ENCODE measurements at places on chromosomes 16 and 17.

- no peak for DNase-seq
Observed at GRCh38 chr17:15513058-15513791, 45.8 kb upstream of the CDRT4 start.

GRCh38 chr17:17685775-17686291, 4.6 kb downstream of the RAI1 start:
- DNase-seq: no peak

DNA sequence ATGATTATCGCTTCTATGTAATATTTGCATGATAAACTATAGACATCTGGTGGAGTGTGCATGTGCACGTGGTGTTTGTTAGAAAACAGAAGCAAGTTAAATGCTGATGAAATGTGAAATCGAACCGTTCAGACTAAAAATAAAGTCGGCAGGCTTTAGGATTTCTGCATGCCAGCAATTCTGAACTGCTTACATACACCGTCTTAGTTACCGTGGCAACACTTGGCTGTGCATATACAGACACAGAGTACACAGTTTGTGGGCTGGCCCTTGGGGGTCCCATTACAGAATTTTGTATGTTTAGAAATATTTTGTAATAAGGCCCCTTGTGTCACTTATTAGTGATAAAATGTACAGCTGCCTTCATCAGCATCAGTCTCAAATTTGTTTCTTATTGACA, 605.5 kb downstream of the RBFOX1 start:
- no peak for DNase-seq

DNA sequence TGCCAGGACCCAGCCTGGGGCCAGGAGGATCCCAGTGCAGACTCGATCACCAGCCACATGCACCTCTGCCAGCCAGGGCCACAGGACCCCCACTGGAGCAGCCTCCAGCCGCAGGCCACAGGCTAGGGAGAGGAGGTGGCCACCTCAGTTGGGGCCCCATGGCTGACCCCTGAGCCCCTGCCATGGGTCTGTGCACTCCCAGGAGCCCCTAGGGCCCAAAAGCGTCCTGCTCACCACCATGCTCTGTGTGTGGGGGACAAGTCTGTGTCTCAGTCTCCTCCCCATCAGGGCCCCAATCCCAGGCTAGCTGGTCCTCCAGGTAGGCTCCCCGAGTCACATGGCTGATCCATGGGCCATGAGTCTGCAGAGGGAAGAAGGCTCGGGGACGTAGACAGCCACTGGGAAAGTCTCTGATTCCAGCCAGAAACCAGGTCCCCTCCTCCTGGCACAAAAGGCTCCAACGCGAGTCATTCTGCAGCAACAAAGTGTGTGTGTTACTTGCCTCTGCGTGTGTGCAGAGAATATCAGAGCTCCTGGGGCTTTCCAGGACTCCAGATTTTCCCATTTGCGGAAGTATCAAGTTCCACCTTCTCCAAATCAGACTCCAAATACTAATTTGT, 6.1 kb upstream of the PRSS8 start:
- DNase-seq: no peak

DNA sequence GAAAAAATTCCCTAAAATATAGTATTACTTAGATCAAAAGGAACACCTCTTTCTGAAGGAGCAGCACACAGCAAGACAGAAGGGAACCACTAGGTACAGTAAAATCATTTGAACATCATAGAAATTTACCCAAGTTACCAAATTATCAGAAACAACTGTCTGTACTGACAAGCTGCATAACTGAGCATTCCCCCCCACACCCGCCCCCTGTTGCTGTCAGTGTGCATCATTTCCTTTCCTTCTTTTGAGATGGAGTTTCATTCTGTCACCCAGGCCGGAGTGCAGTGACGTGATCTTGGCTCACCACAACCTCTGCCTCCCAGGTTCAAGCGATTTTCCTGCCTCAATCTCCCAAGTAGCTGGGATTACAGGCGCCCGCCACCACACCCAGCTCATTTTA, 120.7 kb downstream of the TRIM37 start:
- DNase-seq: no peak

DNA sequence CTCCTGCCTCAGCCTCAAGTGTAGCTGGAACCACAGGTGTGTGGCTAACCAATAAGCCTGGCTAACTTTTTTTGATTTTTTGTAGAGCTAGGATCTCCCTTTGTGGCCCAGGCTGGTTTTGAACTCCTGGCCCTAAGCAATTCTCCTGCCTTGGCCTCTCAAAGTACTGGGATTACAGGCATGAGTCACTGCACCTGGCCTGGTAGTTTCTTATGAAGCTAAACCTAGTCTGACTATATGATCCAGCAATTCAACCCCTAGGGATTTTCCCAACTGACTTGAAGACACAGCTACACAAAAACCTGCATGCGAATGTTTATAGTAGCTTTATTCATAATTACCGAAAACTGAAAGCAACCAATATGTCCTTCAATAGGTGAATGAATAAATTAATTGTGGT, 176.2 kb upstream of the IRX3 start:
- no peak for DNase-seq

GRCh38 chr16:1784977-1785845, 2.5 kb downstream of the NUBP2 start:
- no peak for DNase-seq

- DNase-seq: no peak
Observed at GRCh38 chr16:22979038-22979437, 165.1 kb downstream of the HS3ST2 start.

DNA sequence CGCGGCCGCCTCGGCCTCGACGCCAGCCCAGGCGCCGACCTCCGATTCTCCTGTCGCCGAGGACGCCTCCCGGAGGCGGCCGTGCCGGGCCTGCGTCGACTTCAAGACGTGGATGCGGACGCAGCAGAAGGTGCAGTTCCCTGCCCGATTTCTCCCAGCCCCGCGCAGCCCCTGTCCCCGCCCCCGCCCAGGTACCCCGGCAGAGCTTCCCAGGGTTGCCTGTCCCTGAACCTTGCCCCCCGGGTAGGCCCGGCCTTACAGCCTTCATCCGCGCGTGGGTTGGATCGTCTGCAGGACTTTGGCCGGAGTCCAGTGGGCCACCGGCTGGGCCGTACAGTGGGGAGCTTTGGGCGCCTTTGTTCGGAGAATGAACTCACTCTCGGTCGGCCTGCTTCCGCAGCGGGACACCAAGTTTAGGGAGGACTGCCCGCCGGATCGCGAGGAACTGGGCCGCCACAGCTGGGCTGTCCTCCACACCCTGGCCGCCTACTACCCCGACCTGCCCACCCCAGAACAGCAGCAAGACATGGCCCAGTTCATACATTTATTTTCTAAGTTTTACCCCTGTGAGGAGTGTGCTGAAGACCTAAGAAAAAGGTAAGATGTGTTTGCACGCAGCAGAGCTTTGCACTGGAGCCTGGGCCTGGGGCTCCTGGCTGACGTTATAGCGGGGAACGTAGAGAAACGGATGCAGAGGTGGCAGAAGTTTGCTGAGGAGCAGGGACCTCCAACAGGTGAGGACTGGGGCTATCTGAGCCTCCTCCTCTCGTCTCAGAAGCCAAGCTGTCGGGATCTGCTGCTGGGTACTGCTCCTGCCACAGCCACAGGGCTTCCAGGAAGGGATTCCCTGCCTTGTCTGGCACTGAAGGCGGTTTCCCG, 593 bp downstream of the GFER start:
- DNase-seq: no peak

DNA sequence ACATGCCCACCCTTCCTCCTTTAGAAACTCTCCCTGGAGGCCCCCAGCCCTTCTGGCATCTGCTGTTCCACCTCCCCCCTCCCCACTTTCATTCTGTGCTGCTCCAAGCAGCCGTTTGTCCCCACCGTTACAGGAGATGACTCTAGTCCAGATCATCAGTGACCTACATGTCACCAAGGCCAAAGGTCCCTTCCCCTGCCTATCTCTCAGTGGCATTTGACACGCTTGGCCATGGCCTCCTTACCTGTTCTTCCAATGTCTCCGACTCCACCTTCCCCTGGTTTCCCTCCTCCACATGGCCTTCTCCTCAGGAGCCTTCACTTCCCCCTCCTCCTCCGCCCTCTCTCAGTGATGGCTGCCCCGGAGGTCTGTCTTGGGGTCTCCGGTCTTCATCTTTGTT, 9.4 kb downstream of the TMEM92 start:
- no peak for DNase-seq

DNA sequence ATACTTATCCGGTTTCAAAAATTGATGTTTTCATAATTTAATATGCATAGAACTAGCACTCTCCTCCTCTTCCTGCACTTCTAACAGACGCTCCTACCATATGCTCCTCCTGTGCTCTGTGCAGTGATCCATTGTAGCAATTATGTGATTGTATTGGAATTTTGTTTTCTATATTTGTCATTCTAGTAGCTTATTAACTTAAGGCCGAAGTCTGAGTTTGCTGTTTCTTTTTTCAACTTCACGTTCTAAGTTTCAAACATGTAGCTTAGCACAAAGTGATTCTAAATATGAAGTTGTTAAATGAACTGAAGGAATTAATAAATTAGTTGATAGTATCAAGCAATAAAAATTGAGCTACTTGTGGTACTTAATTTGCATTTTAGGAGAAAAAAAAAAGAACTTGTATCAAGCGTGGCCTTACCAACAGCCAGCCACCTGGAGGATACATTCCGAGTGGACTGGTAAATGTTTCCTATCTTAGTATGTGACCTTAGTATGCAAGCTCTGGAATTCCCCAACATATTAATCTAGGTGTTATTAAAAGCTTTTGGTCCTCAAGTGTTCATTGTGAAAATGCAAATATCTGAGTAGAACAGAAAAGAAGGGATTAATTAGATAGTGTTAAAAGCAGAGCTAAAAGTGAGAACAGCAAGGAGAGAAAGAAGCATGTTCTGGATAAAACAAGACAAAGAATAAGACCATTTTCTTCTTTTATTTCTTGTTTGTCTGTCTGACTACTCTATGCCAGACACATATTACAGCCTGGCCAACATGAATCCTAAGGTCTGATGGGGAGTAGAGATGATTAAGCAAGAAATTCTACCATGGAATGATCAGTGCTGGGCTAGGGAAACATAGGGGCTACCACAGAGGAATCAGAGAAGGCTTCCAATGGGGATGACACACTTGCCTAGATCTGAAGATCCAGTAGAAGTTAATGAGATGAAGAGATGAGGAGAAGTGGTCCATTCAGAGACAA, 290.4 kb upstream of the MON1B start:
- DNase-seq: no peak

DNA sequence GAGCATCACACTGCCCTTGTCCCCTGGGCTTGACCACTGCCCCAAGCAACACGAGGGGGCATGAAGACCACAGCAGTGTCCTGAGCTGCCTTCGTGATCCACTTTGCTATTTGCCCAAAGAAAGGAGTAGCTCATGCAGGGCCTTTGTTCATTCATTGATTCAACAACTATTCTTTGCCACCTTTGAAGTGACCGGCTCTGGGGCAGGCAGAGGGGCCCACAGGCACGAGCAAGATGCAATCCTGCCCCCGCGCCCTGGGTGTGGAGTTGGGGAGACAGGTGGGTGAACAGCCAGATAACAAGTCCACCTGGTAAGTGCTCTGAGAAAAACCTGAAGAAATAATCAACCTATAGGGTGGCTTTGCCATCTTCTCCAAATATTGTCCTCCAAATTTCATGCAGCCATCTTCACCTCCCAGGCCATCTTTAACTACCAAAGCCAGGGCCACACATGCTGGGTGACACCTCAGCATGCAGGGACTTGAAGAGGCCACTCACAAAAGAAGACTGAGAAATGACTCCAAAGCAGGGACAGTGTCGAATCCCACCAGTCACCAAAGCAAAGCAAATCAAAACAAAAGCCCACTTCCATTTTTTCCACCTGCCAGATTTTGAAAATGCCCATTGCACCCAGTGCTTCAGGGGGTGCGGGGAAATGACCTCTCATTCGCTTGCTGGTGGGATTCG, 18.2 kb upstream of the RBFOX3 start:
- no peak for DNase-seq

DNA sequence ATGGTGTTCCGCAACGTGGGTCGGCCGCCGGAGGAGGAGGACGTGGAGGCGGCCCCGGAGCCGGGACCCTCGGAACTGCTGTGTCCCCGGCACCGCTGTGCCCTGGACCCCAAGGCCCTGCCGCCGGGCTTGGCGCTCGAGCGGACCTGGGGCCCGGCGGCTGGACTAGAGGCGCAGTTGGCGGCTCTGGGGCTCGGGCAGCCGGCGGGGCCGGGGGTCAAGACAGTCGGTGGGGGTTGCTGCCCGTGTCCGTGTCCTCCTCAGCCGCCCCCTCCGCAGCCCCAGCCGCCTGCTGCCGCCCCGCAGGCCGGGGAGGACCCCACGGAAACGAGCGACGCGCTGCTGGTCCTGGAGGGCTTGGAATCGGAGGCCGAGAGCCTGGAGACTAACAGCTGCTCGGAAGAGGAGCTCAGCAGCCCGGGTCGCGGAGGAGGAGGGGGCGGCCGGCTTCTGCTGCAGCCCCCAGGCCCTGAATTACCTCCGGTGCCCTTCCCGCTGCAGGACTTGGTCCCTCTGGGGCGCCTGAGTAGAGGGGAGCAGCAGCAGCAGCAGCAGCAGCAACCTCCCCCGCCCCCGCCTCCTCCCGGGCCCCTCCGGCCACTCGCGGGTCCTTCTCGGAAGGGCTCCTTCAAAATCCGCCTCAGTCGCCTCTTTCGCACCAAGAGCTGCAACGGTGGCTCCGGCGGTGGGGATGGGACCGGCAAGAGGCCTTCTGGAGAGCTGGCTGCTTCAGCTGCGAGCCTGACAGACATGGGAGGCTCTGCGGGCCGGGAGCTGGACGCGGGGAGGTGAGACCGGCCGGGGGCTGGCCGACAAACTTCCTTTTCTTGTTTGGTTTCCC, 821 bp downstream of the SOCS7 start:
- no peak for DNase-seq

DNA sequence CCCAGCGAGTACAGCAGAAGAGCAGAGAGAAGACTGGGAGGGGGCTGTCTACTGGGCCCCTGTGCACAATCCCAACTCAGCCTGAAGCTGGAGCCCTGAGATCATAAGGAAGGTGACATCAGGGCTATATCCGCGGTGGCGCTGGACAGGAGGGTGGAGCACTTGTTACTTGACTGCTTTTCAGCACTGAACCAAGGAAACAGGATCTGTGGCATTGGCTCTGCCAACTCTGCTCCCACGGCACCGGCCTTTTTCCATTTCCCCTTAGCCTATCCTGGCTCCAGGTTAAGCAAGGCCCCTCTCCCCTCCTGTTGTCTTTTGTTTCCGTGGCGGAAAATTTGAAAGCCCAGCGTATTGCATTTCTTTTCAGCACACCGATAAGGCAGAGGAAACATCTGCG, 125.0 kb upstream of the IRX3 start:
- DNase-seq: no peak

All from stimulated activated CD8-positive, alpha-beta memory T cell treated with anti-CD3 and anti-CD28 coated beads, Interleukin-7, amount 100 ng/mL, for 1 hour (primary cell).